ENCODE measurements at places on chromosomes 2 and 18.

- no peak for DNase-seq
These were observed 106.9 kb downstream of the GATA6 start for GRCh38 chr18:22276334-22276713.

DNA sequence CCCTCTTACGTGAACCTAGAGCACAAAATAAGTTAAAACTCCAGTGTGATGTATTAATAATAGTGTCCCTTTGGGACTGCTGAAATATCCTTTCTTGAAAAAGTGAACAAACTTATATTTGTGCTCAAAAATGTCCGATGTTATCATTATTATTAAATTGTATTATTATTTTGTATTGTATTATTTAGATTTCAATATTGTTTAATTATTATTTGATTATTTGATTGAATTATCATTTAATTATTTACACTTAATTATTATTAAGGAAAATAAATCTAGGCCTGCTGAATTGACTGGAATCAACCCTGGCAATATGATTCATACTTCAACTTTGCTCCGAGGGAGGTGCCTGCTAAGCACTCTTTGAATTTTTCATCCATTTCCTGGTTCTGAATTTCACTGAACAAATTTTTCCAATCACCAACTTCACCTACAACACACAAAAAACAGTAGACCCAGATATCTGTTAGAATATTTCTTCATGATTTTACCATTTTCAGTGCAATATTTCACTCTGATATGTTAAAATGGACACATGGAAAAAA lies 10.9 kb upstream of the EIF2AK2 start:
- DNase-seq = no peak

- DNase-seq = no peak
These were observed 185.7 kb downstream of the FAM210A start for GRCh38 chr18:13540477-13541182.

- DNase-seq = no peak
These were observed 70.2 kb downstream of the CDH19 start for GRCh38 chr18:66533693-66534092.

GRCh38 chr2:9262671-9263171 lies 56.1 kb downstream of the ASAP2 start:
- DNase-seq = no peak

- DNase-seq = no peak
These were observed 360.6 kb downstream of the NBAS start for GRCh38 chr2:15200581-15200980.

- DNase-seq = no peak
These were observed 37.6 kb upstream of the SLC4A10 start for GRCh38 chr2:161586517-161587167.

GRCh38 chr18:57094175-57094574 lies 52.7 kb upstream of the BOD1L2 start:
- no peak for DNase-seq

- no peak for DNase-seq
These were observed 65.3 kb upstream of the RIT2 start for GRCh38 chr18:43180814-43181213.

- no peak for DNase-seq
These were observed 171.9 kb downstream of the FHOD3 start for GRCh38 chr18:36469461-36469860.

DNA sequence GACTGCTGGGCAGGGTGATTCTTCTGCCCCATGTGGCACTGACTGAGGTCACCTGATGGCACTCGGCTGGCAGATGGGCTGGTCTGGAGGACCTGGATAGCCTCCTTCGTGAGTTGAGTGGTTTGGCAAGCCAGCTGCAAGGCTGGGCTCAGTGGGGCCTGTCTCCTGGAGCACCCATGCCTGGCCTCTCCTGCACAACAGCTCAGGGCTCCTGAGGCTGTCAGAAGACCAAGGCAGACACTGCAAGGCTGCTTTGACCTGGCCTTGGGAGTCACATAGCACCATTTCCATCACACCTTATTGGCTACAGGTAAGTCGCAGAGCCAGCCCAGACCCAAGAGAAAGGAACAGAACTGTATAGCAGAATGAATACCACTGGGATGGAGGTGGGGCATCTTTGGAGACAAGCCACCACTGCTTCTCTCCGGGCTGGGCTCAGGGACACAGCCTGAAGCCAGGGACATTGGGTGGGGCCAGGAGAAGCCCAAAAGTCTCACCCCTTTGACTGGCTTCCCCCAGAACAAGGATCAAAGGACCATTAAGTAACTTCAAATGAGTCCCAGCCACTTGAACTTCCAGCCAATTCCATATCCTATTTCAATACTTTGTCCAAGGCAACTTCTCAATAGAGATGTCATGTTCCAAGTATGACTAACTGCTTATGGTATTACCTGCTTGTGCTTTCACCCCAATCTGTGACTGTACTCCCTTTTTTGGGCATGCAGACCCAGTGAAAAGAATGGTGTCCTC lies 156.3 kb downstream of the CABLES1 start:
- DNase-seq = no peak

DNA sequence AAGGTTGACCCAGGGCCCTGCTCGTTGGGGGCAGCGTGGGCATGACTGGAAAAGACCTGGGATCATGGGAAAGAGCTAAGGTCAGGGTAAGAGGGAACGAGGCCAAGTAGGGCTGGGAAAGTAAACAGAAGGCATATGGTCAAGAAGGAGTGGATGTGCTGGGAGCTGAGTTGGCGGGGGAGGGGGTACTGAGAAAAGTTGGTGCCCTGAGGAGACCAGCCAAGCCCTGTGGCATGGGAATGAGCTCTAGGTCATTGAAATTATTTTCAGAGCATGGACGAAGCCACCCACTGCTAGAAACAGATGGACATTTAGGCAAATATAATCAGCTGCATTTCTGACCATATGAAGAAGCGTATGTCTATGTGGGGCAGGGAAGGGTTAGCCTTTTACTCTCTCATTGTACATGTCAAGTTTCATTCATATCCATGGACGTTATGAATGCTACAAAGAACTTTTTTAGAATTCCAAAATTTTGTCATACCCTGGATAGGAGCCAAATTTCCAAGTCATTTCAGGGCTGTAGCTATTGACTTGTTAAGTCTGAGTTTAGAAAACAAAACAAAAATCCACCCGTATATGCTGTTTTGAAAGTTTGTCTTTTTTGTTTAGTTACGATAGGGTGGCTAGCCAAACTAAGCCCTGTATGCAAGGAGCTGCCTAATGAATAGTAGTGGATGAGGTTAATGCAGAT lies 19.1 kb downstream of the MAPRE2 start:
- DNase-seq = no peak
